ENCODE measurements at places on chromosomes 3 and 15.
A peak's percentile ranks its signal among the peaks of the same experiment; 100 is the strongest.

- no peak for DNase-seq
Observed at GRCh38 chr15:88681610-88682221, 42.9 kb downstream of the ISG20 start.

GRCh38 chr15:56608993-56609392, 124.3 kb downstream of the ZNF280D start:
- no peak for DNase-seq

DNA sequence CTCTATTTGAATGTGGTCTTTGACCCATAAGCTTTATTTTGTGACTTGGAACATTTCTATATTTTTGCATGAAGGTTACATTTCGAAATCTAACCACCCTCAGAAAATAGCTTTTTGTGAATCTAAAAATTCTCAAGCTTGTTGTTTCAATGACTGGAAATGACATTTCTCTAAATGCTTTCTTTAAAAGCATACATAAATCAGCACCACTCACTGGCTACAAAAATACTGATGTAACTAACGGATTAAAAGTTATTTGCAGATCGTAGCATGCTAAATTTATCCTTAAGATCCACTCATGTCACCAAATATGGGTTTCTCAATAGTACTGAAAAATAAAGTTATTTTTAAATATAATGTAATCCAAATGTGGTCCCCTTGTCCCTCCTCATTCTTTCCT, 55.2 kb upstream of the ACAN start:
- no peak for DNase-seq

GRCh38 chr3:157753787-157754136, 250.5 kb upstream of the VEPH1 start:
- no peak for DNase-seq

GRCh38 chr3:39180183-39180545, 12.2 kb downstream of the XIRP1 start:
- DNase-seq, result no peak

GRCh38 chr3:121951291-121951919, 57.2 kb downstream of the SLC15A2 start:
- DNase-seq, result no peak

DNA sequence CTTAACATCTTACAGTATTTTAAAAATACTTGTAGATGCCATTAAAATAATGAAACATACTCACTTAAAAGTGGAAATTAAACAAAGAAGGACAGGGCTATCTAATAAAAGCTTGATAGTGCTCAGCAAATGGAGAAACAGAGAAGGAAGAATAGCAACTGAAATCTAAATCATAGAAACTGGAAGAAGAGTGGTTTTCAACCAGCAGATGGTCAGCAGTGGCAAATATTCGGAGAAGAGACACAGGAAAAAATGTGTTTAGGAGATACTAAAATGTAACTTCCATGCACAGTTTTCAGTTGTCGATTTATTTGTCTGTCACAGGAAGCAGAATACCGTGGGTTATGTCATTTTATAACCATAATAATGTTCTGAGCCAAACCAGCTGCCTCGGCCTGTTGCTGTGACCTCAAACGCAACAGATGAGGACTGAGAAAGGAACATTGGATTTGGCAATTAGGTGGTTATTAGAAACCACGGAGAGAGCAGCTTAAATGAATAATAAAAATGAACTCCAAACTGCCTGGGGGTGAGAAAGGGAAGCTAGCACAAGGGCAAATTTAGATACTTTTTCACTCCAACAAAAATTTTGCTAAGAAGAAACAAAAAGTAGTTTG, 246.6 kb upstream of the KCNMB2 start:
- DNase-seq, result no peak

- DNase-seq, result no peak
Observed at GRCh38 chr3:150450916-150451315, 42.8 kb downstream of the TSC22D2 start.

DNA sequence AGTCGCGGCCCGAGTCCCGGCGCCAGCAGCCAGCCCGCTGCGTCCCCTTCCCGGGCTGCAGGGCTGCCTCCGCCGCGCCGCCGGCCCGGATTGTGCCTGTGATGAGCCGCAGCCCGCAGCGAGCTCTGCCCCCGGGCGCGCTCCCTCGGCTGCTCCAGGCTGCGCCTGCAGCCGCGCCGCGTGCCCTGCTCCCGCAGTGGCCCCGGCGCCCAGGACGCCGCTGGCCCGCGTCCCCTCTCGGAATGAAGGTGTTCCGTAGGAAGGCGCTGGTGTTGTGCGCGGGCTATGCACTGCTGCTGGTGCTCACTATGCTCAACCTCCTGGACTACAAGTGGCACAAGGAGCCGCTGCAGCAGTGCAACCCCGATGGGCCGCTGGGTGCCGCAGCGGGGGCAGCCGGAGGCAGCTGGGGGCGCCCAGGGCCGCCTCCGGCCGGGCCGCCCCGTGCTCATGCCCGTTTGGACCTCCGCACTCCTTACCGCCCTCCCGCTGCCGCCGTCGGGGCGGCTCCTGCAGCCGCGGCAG, 1.2 kb downstream of the CHST2 start:
- DNase-seq, result peak; percentile 33

DNA sequence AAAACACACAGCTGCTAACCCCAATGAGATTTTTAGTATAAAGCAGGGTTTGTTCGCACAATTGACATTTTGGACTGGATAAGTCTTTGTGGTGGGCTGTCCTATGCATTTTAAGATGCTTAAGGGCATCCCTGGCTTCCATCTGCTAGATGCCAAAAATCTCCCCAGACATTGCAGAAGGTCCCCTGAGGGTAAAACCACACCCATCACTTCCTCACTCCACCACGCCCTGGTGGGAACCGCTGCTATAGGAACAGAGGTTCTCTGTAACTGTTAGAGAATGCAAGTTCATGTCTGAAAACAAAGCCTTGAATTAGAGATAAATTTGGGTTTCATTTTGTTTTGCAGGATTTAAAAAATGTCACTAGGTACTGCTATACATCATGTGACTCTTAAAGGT, 67.7 kb downstream of the ARHGEF26 start:
- DNase-seq, result no peak

DNA sequence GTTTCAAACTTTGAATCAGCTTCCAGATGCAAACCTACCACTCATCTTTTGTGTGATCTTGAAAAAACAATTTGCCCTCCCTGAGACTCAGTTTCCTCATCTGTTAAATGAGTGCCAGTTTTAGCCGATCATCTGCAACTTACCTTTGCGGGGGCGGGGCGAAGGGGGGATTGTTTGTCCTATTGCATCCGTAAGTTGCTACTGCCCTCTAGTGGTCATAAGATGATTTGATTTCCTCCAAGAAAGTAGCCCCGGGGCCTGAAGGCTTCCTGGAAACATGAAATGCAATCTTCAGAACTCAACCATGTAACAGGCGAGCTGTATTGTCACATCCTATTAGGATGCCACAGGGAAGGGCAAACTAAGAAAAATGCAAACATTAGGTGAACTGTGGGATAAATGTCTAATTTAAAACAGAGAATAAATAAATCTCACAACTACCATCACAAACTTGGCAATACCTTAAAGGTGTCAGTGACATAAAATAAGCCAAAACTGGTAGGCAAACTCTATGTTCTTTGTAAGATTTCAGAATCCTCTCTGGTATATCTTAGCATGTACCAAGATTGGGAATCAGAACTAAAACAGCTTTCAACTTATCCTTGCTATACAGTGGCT, 63.5 kb upstream of the CLDN18 start:
- peak; percentile 41 for DNase-seq

- no peak for DNase-seq
Observed at GRCh38 chr3:66803206-66803605, 194.9 kb upstream of the KBTBD8 start.

GRCh38 chr15:35319354-35319753, 226.6 kb downstream of the DPH6 start:
- DNase-seq, result no peak

GRCh38 chr3:118813472-118813871, 221.2 kb downstream of the IGSF11 start:
- DNase-seq, result no peak

DNA sequence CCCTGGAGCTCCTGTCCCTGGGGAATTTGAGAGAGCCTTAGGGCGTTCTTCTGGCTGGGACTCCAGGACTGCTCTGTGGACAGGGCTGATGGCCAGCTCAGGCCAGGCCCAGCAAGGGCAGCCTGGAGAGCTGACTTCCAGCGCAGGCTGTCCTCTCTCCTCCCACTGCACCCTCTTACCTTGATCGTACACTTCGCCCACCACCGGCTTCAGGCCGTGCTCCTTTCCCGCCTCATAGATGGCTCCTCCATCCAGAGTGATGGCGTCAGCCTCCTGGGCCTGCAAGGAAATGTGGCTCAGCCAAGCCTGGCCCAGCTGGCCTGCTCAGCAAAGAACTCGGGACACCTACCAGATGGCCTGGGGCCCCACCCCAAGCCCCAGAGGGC, 3.1 kb downstream of the MELTF start:
- no peak for DNase-seq

DNA sequence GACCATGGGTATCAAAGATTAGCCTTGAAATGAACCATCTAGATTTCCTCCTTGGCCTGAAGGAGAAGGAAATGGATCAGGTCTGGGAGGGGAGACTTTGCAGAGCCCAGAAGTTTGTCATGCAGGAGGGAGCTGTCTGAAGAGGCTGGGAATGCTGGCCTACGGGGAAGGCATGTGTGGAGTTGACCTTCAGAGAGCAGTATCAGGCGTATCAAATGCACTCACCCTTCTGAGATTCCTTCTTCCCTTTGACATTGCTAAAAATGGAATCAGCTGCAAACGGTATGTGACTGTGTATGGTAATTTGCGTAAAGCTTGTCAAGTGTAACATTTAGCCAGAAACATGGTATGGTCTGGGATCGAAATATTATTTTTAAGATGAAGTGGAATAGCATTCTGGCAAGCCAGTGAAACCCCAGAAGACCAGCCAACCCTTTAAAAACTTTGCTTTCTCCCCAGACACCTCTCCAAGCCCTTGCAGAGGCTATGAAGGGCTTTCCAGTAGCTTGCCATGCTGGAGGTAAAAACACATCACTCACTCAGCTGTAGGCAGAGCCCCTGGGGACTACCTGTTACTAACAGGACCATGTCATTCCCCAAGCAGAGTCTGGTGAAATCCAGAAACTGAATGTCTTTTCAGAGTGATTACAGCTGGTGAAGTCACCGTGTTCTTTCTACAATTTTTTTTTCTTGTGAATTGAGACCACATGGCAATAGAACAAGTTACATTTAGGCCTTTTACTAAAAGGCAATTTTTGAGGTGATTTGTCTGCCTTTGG, 174.7 kb upstream of the SLC24A5 start:
- no peak for DNase-seq

DNA sequence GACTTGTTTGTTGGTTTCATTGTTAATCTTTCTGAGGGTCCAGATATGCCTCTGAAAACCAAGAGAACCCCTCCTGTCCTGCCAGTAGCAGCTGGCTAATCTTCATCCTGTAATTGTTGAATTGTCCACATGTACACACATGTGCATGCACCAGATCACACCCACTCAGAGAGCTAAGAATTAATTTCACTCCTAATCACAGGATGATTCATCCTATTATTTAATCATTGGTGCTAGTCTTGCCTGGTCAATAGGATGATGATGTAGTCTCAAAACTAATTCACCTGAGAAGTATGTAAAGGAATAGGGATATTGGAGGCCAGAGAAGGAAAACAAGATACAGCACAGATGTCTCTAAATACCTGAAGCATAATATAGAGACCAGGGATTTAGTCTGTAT, 7.8 kb upstream of the AHSG start:
- no peak for DNase-seq

- DNase-seq, result no peak
Observed at GRCh38 chr3:128285042-128285966, 132.0 kb downstream of the EEFSEC start.

DNA sequence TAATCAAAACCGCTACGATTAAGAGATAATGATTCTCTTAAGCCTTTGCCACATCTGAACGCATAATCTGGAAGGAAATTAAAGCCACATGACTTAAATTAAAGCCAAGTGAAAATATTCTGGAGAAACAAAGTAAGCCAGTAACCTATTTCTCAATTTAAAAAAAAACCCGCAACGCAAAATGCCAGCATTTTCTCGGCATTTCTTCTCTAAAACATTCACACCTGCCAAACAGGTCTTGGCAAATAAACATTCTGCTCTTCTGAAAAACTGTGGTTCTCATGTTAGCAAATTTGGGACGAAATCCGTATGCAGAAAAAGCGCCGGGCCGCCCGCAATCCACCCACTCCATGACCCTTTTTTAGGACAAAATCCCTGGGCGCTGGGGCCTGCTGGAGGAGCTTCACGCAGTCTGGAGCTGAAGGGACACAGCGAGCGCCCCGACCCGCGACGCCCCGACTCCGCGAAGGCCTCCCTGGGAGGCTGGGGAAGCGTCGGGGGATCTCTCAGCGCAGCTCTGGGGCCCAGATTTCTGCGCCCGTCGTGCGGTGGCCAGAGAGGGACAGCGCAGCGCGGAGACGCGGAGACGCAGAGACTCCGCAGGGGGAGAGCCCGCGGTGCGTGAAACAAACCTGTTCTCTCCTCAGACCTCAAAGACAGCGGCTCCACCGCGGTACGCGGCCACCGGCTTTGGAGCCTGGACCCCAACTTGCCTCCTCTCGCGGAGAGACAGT, 471 bp downstream of the NKIRAS1 start:
- no peak for DNase-seq

- no peak for DNase-seq
Observed at GRCh38 chr3:101240719-101241399, 79.5 kb downstream of the IMPG2 start.

DNA sequence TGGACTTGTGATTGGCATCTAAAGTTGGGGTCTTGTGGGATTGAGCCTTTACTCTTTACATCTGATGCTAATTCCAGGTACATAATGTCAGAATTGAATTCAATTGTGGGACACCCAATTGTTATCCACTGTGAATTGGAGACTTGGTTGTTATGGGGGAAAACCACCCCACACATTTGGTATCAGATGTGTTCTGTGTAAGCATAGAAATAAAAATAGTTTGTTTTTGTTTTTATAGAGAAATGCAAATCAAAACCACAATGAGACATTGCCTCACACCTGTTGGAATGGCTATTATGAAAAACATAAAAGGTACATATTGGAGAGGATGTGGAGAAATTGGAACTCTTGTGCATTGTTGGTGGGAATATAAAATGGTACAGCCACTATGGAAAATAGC, 58.5 kb downstream of the CPA3 start:
- DNase-seq, result no peak

GRCh38 chr3:122784436-122784835, 9.2 kb downstream of the HSPBAP1 start:
- DNase-seq, result no peak

DNA sequence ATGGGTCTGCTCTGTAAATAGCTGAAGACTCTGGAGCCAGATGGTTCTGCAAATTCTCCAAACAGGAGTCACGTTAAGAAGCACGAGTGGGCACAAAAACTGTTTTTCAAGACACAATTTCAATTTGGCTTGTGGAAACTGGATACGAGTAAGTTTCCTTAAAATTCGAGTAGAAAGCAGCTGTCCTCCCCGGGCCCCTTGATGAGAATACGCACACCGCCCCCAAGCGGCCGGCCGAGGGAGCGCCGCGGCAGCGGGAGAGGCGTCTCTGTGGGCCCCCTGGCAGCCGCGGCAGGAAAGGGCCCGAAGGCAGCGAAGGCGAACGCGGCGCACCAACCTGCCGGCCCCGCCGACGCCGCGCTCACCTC, 778 bp upstream of the THBS1 start:
- DNase-seq, result peak; percentile 80

GRCh38 chr3:66638717-66639116, 137.9 kb upstream of the LRIG1 start:
- DNase-seq, result no peak

- no peak for DNase-seq
Observed at GRCh38 chr3:42732829-42733459, 30.3 kb upstream of the HHATL start.

- no peak for DNase-seq
Observed at GRCh38 chr3:83843716-83844115, 1115.1 kb upstream of the CADM2 start.
